ENCODE measurements at places on chromosomes 7 and 10. TPM values are rescaled to one million over a fixed set of nuclear protein-coding genes. Genes with fewer than 3 reads are reported as not detected.

GRCh38 chr10:329361-330099 lies 194.3 kb downstream of the ZMYND11 start:
- DNase-seq = peak; percentile 51

DNA sequence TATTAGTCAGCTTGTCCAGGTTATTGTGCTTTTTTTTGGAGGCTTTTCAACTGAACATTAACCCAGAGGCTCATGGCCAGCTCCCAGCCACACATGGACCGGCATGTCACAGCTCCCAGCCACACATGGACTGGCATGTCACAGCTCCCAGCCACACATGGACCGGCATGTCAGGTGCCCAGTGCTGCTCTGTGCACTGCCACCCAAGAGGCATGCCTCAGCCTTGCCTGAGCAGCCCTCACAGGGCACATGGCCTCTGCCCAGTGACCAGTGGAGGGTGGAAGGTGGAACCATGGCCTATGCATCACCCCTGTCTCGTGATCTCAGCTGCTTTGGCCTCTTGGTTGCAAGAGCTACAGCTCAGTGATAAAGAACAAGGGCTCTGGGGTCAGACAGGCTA lies 119.8 kb downstream of the OAT start:
- DNase-seq = no peak

DNA sequence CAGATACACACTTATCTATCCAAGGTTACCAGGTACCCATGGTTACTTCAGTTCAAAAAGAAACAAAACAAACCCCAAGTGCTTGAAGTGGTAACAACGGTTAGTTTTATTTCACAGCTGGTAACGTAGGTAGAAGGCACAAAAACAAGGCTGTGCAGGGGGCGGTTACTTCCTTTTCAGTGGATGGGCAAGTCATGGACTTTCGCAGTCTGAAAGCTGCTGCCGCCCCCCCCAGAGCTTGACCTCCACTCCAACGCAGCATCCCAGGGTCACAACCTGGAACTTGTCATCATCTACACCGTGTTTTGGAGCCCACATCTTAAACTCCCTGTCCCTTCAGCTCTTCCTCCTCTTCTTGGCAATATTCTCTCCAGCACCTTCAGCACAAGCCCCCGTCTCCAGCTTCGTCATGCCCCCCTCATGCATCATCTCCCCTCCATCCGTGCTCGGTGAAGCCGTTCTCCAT lies 181.2 kb upstream of the ITGB1 start:
- no peak for DNase-seq

Gene NRCAM
- 87.2 TPM for total RNA-seq

Gene ARHGEF35
- 0.88 TPM for total RNA-seq

DNA sequence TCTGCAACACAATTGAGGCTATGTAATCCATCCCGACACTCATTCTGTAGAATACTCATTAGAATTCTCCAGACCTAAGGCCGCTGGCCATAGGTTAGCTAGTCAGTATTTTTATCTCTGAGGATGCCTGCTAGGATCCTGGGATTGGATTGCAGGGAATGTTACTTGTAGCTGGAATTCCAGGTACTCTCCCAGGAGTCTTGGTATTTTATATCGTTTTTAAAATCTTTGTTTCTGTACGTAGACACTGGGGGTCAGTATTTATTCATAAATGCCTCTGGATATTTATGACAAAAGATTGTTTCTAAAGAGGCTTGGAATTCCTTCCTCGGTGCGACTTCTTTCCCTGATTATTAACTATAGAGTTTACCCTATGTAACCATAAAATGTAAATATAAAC lies 40.1 kb downstream of the BPGM start:
- DNase-seq = no peak

Gene AOAH
- total RNA-seq = not detected

- DNase-seq = no peak
These were observed 43.7 kb upstream of the C7orf33 start for GRCh38 chr7:148546857-148547256.

Gene NUTM2B
- total RNA-seq = 0.11 TPM

DNA sequence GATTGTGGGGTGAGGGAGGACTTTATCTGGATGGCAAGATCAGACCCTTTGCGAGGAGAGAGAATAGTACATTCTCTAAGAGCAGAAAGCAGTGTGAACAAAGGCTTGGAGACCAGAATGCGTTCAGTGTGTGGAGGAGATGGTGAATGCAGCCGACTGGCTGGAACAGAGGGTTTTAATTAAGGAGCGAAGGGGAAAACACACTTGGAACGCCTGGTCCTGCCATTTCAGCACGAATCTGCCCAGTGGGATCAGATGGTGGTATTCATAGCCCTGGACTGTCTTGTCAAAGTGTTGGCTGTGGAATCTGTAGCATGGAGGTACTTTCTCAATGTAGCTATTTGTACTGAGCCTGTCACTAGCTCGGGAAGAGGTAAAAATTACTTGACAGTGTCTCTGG lies 260.9 kb downstream of the SLC25A13 start:
- no peak for DNase-seq

DNA sequence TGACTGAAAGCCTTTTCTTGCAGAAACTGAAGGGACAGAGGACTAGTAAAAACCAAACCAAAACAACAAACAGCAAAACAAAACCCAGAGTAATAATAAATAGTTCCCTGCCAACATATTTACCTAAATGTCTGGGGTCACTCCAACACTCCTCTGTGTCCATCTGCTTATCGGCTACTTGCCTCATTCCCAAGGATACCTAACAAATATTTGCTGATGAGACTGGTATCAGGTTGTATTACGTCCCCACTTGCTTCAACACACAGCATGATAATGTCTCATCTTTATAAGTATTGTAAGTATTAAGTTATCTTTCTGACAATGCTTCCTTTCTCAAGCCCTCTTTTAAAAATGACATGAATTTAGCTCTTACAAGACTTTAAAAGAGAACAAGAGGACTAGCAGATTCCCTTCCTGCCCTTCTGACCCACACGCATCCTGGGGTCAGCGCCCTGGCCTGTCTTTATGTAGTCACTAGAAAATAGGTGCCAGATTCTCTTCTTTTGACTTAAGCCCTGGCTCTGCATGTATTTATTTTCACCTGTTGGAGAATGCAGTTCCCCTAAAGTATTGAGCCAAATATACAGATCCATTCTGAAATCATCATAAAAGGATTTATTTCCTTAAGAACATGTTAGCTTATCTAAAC lies 110.2 kb downstream of the SEM1 start:
- DNase-seq = no peak

DNA sequence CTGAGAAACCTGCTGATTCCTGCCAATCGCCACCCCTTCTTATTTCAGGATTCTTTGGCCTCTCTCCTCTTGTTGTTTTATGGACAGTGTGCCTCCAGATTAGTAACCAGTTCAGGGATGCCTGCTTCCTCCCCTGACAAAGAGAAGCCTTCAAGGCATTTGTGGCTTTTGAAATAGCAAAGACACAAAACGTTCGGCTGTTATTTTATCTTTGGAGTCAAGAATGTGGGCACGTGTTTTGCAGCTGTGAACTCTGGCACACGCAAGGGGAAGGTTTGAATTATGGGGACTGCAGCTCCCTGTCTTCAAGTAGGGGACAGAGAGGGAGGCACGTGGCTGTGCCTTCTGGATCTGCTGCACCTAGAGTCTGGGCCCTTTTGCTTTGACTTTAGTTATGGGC lies 157.9 kb upstream of the GRB10 start:
- DNase-seq = no peak

Gene OR2A12
- total RNA-seq = not detected

GRCh38 chr7:972676-973309 lies 2.6 kb downstream of the COX19 start:
- DNase-seq = no peak

DNA sequence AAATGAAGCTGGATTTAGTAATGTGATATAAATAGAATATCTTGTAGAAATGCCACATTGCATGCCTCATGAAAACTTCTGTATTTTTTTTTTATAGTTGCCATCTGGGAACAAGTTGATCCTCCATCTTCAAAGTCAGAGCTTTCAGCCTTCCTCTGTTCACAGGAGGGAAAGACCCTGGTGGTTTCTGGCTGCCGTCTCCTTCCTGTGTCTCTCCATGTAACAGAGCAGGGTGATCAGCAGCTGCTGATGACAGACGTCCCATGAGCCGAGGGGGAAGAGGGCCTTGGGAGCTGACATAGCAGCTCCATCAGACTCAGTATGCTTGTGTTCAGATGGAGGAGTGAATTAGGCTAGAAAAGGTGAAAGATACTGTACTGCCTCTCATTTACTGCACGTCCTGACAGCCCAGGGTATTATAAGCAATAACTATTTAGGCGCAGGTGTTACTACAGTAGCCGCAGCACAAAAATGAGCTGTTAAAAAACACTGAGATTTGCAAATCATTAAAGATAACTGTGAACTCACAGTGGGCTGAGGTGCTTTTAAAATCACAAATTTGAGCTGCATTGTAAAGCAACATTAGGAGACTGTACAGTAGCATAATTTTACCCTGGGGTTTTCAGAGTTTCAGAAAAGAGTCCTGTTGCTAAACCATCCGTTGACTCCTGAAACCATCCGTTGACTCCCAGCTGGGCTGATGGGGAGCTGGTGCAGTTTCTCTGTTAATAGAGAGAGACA lies 103.3 kb downstream of the CFAP58 start:
- DNase-seq = no peak

- DNase-seq = no peak
These were observed 42.1 kb downstream of the MDH2 start for GRCh38 chr7:76089865-76090475.

DNA sequence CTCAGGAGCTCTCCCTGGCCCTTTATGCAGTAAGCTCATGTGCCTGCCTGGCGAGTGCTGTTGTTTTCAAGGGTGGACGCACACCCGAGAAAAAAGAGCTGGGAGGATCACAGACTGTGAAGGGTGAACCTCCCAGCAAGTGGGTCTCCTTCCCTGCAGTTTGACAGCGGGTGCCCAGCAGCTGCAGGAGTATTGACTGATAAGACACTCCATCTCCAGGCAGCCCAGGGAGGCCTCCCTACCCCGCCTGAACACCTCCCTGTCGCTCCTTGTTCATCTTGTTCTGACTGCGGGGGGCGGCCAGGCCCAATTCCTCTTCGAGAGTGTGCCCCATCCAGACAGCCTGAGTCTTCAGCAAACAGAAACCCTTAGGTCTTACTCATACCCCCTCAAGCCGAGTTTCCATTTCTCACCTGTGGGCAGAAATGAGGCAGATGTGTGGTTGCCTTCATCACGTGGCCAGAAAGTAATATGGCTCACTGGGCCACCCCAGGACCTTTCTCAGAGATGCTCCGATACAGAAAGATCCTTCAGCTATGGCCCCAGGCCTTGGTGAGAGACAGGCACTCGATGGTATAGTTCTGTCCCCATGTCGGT lies 17.2 kb downstream of the MDH2 start:
- no peak for DNase-seq

DNA sequence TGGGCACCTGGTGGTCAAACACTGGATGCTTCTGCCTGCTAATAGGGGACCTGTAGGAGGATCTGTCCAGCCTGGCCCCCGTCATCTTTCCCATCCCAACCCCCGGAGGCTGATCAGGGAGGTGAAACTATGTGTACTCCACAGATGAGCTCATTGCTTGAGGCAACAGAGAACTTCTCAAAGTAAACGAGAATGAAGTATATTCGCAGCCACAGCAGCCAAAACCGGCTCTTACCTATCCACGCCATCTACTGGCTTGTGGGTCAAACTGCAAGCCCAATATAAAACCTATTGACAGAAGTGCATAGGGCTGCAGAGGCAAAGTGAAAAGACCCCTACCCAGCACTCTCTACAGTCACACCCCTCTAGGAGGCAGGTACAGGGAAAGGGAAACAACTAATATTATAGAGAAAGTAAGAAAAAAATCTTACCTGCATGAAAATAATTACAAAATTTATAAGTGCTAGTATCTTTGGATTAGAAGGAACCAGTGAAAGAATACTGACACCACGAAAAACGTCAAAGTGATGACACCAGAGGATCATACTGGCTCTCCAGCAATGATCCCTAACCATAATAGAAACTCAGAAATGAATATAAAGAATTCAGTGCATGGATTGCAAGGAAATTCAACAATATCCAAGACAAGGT lies 973.5 kb downstream of the ANKRD7 start:
- no peak for DNase-seq

- DNase-seq = no peak
These were observed 155.8 kb downstream of the MLLT10 start for GRCh38 chr10:21689881-21690280.

DNA sequence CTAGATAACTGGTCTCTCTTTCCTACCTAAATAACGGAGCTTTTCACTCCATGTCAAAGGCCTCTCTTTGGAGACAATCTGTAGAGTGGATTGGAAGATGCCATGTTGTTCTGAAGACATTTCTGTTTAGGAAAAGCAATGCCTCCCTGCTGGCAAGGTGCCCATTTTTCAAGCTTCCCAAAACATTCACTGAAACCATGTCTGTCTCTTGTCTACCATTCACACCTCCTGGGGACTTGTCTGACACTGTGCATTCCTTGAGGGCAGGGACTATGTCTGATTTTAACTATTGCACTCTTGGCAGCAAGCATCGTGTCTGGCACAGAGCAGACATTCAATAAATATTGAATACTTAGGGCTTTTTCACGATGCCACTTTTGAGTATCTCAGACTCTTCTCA lies 528.9 kb upstream of the NRP1 start:
- no peak for DNase-seq

GRCh38 chr10:78778444-78779338 lies 290.1 kb upstream of the ZMIZ1 start:
- no peak for DNase-seq

Gene BMS1
- 32.2 TPM for total RNA-seq

GRCh38 chr7:124085179-124085578 lies 52.3 kb upstream of the TMEM229A start:
- DNase-seq = peak; percentile 96
